ENCODE measurements at places on chromosomes 3 and 15.
A peak's percentile ranks its signal among the peaks of the same experiment; 100 is the strongest.

- no peak for DNase-seq
Observed at GRCh38 chr3:190684776-190685175, 170.9 kb downstream of the IL1RAP start.

GRCh38 chr3:23302271-23302670, 99.1 kb downstream of the UBE2E2 start:
- DNase-seq = no peak

DNA sequence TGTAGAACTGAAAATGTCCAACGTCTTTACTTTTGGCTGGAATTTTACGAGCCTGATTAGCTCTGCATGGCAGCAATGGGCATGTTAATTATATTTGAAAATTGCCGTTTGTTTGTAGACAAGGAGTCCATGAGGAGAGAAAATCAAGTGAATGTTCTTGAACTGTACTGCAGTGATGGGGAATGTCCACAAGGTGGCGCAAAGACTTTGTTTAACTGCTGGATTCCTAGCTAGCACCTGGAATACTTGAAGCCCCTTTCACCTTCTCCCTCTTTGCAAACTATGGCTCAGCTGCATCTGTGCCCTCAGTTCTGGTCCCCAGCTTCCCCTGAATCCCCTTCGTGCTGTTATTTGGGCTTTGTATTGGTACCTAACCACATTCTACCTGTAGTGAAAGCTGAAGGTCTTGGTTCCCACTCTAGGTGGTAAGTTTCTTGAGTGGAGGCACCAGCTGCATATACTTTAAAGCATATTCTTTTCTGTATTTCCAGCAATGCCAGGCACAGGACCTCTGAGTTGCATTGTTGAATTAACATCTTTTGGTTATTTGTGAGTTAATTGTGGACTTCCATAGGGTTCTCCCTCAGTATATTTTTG, 25.3 kb downstream of the EXOG start:
- peak; percentile 78 for DNase-seq

DNA sequence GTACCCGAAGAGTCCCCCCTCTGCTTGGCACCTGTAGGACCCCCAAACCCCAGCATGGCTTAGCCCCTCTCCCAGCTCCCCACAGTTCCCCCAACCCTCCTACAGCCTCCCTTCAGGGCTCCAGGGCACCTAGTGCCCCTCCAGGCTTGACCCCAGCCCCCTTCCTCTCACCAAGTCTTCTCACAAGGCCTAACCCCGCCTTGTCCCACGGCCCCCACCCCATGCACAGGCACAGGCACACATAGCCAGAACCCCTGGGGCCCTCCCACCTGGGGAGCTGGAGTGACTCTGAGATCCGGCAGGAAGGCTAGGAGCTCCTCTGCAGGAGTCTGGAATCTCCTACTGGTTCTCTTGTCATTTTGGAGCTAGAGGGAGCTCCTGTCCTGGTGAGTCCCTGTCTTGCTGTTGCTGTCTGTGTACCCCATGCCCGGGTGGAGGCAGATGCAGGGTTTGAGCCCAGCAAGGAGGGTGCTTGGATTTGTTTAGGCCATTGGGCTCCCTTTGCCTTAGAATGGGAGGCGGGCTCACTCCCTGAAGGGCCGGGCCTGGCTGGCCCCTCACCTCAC, 39.6 kb downstream of the KLF13 start:
- no peak for DNase-seq

DNA sequence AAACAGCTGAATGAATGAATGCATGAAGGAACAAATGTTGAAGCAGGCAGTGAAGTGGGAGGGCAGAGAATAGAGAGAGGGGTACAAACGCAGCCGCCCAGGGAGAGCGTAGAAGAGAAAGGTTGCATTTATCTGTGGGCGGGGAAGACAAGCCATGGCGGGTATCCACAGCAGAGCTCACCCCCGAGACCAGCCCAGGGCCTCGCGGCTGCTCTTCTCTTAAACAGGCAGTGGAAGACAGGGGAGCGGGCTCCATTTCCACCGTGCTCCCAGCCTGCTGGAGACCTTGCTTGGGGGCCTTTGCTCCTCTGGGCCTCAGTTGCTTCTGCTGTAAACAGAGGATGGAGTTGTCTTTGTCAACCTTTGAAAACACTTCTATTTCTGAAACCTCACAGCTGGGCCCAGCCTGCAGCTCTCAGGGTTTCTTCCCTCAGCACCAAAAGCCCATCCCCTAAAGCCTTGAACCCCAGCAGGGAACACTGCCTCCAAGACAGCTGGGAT, 259.5 kb downstream of the UACA start:
- DNase-seq = no peak

DNA sequence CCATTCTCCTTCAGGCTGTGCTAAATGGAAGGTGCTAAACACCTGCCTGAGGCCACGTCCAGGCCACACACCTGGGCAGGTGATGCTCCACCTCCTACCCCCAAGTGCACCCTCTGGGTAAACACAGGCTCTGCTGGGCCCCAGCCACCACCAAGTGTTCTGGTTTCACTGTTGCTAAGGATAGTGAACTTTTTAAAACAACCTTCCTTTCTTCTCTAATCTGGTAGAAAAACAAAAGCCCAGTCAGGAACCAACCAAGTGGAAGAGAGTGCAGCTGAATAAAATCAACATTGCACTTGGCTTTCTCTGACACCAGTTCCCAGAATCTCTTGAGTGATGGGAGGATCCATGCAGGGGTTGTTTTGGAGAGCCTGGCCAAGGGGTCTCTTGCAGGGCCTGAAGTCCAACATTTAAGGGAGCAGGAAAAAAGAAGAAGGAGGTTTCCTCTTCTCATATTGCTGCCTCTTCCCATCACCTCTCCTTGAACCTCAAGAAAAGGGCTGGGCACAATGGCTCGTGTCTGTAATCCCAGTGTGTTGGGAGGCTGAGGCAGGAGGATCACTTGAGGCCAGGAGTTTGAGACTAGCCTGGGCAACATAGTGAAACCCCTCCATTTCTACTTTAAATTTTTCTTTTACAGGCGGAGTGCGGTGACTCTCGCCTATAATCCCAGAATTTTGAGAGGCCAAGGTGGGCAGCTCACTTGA, 26.2 kb upstream of the ATP13A3 start:
- DNase-seq = no peak

DNA sequence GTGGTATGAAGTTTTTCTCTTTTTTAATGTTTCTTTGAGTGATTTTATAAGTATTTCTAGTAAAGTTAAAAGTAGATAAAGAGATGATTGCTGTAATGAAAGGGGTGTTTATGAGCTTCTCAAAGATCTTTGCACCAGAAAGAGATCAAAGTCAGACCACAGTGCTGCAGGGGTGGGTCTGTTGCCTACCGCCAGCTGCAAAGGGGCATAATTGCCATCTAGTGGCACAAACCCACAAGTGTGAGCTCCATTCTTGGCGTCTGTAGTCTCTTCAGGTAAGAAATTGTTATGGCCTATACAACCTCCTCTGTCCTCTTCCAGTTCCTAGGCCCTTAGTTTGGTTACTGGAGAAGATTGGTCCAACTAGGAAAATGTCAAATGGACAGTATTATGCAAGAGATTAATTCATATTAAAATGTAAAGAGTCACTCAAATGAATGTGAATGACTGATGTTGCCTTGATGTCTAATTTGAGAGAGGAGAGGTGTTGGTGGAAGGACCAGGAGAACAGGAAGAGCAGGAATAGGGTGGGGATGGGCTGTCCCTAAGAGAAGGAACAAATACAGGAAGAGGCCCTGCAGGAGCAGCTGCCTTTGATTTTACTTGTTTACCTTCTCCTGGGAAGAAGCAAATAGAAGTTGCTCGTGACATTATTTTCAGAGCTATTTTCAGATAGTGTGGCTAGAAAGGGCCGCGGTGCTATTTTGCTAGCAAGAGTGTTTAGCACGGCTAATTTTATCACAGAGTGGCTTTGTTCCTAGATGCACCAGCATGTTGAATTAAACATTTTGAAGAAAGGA, 53.0 kb upstream of the GSK3B start:
- DNase-seq = no peak

- peak; percentile 56 for DNase-seq
Observed at GRCh38 chr3:123194552-123194951, 7.2 kb upstream of the SEC22A start.

DNA sequence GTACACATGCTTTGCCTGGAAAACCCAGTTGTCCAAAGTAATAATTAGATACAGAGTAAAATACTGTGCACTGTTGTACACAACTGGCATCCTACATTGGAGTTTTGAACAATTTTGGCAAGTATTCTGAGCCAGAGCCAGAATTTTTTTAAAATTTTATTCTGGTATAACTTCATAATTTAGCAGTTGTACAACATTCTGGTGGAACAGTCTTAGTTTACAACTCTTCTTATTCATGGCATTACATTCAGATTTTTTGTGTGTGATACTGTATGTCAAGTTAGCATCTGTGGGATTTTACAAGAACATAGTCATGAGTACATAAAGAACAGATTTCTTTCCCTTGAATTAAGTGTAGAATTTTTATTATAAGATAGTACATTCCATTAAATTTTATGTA, 67.5 kb downstream of the SLC49A4 start:
- no peak for DNase-seq

DNA sequence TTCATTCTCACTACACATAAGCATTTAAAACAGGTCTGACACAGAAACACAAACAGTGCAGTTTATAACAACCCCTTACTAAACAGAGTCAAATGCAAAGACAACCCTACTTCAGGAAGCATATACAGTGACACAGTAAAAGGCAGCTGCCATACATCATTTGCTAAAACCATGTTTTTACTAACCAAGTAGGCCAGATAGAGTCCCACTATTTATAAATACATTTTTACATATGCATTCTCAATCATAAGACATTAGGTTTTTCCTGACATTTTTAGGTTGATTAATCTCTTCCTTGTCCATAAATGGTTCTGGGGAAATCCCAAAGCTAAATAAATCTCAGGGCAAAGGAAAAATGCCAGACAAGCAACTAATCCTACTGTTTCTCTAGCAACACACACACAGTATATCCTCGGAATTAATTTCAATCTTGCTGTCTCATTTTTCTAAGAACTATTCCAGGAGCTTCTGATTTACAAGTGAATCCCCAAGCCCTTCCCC, 39.0 kb downstream of the CHAC1 start:
- no peak for DNase-seq
